ENCODE measurements at places on chromosomes 1 and 21. TPM values are rescaled to one million over a fixed set of nuclear protein-coding genes. Genes with fewer than 3 reads are reported as not detected.

COL6A2 gene
- total RNA-seq = 42.5 TPM

EFNA3 gene
- 0.68 TPM for total RNA-seq

DNA sequence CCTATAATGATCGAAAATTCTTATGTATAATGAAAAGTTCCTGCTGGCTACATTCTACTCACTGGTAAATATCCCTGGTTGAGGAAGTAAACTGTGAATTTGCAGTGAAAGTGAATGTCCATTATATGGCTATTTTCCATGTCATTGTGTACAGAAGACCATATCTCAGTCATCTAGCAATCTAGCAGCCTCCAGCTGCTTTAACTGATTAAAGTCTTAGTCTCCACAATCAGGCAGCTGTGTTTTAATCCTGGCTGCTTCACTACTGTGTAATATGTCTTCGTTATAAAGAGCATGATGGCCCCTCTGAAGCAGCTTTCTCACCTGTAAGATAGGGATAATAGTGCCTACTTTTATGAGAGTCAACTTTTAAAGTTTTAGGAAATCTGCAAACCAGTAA lies 11.4 kb downstream of the CLCA2 start:
- no peak overlapping the region for H3K27ac ChIP-seq
- DNase-seq = no peak
- H3K27me3 ChIP-seq = no peaks in the 10 kb centered on the region

PTGFR gene
- total RNA-seq = 0.13 TPM

DNA sequence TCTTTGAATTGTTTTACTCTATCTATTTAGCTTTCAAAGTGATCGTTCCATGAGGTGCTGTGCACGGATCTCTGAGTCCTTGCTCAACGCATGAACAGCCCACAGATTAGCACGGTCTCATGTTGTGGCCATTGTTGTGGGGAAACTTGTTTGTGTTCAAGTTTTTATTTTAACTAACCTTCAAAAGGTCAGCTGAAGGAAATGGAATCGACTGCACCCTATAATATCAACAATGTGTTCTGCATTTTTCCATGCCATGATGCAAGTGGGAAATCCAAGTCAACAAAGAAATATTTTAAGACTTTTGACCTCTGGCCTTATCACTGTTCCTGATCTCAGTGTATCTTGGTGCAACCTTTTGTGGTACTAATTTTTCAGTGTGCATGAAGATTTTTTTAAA lies 6.1 kb downstream of the SH2D1B start:
- no peaks in the 10 kb centered on the region for H3K36me3 ChIP-seq
- H3K27me3 ChIP-seq = peaks cover 4% of the 10 kb centered on the region
- DNase-seq = no peak
- H3K4me3 ChIP-seq = no peak overlapping the region

FCMR gene
- 520 TPM for total RNA-seq

PDZK1 gene
- total RNA-seq = 0.39 TPM

LMOD1 gene
- 0.29 TPM for total RNA-seq

- H3K4me3 ChIP-seq = peak overlapping the region; percentile 66
- H3K27ac ChIP-seq = peak overlapping the region; percentile 35
- no peaks in the 10 kb centered on the region for H3K27me3 ChIP-seq
- peak; percentile 64 for DNase-seq
- H3K4me1 ChIP-seq = peaks cover 11% of the 10 kb centered on the region
- no peaks in the 10 kb centered on the region for H3K36me3 ChIP-seq
Measured at GRCh38 chr1:201982082-201982622, 296 bp upstream of the RNPEP start.

DNA sequence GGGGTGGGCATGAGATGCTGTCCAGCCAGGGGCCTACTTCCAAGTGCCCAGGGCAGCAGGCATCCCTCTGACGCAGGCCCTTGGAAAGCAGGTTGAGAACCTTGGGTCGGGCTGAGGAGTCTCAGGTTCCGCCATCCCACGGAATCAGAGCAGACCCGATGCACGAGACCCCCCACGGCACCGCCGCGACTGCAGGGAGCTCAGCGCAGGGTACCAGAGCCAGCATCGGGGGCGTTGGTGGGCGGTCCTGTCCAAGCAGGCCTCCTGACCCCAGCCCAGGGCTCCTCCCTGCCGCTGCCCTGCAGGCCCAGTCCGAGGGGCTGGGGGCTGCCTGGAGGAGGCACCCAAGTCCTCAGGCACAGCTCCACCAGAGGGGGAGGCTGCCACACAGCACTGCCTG lies 177.2 kb downstream of the PRDM16 start:
- H3K27ac ChIP-seq = no peak overlapping the region
- H3K4me3 ChIP-seq = no peak overlapping the region
- no peaks in the 10 kb centered on the region for H3K4me1 ChIP-seq
- H3K36me3 ChIP-seq = no peaks in the 10 kb centered on the region

KCNK2 gene
- total RNA-seq = not detected

DNA sequence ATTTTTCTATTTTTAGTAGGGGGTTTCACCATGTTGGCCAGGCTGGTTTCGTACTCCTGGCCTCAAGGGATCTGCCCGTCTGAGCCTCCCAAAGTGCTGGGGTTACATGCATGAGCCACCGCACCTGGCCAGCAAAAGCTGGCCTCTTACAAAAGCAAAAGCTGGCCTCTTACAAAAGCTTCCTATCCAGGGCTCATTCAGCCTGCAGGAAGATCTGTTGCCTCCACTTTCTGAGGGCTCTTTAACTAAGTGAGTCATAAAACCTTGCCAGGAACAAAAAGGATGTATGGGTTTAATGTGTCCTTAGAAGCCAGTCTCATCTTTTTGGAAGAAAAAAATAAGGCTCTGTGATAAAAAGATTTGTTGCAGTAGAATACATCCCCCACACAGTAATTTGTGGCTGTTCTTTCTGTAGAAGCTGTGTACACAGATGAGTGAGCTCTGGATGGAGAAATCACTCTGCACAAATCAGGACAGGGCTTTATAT lies 15.0 kb downstream of the HTR1D start:
- no peaks in the 10 kb centered on the region for H3K36me3 ChIP-seq
- no peak for DNase-seq
- no peak overlapping the region for H3K27ac ChIP-seq
- no peak overlapping the region for H3K4me3 ChIP-seq
- H3K27me3 ChIP-seq = no peaks in the 10 kb centered on the region

GRCh38 chr1:21936366-21937031 lies 611 bp downstream of the HSPG2 start:
- H3K27me3 ChIP-seq = no peaks in the 10 kb centered on the region
- no peaks in the 10 kb centered on the region for H3K36me3 ChIP-seq

GRCh38 chr1:30525971-30526651 lies 197.3 kb downstream of the MATN1 start:
- no peak overlapping the region for H3K4me3 ChIP-seq
- DNase-seq = no peak
- no peaks in the 10 kb centered on the region for H3K4me1 ChIP-seq
- no peak overlapping the region for H3K27ac ChIP-seq

- H3K27me3 ChIP-seq = no peaks in the 10 kb centered on the region
- H3K36me3 ChIP-seq = peaks cover 45% of the 10 kb centered on the region
- H3K4me3 ChIP-seq = no peak overlapping the region
- no peak overlapping the region for H3K27ac ChIP-seq
- no peaks in the 10 kb centered on the region for H3K4me1 ChIP-seq
- DNase-seq = no peak
Measured at GRCh38 chr1:185144233-185144632, 12.5 kb downstream of the TRMT1L start.

GRCh38 chr1:210339500-210339899 lies 10.8 kb downstream of the HHAT start:
- H3K27ac ChIP-seq = no peak overlapping the region
- H3K4me1 ChIP-seq = peaks cover 3% of the 10 kb centered on the region
- no peak for DNase-seq
- no peaks in the 10 kb centered on the region for H3K36me3 ChIP-seq
- no peaks in the 10 kb centered on the region for H3K27me3 ChIP-seq

GRCh38 chr1:44625348-44625747 lies 48.9 kb downstream of the TMEM53 start:
- no peak overlapping the region for H3K4me3 ChIP-seq
- no peak overlapping the region for H3K27ac ChIP-seq
- H3K4me1 ChIP-seq = no peaks in the 10 kb centered on the region
- H3K27me3 ChIP-seq = peaks cover 7% of the 10 kb centered on the region

DNA sequence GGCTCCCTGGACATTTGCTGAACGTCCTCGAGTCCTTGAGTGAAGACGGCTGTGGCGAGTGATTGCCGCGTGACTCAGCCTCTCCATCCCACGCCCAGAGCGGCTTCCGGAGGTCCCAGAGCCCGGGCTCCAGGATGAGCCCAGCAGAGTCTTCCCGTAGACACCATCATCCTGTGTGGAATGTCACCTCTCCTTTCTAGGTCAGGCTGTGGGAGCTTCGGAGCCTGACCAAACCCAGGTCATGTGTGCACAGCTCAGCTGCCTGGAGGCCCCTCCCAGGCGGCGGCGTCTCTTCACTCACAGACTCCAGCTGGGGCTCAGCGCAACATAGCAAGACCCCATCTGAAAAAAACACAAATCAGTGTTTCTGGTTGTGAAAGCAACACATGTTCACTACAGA lies 38.2 kb downstream of the PRKCZ start:
- no peak overlapping the region for H3K4me3 ChIP-seq
- H3K27me3 ChIP-seq = no peaks in the 10 kb centered on the region
- H3K36me3 ChIP-seq = no peaks in the 10 kb centered on the region
- H3K27ac ChIP-seq = no peak overlapping the region

DNA sequence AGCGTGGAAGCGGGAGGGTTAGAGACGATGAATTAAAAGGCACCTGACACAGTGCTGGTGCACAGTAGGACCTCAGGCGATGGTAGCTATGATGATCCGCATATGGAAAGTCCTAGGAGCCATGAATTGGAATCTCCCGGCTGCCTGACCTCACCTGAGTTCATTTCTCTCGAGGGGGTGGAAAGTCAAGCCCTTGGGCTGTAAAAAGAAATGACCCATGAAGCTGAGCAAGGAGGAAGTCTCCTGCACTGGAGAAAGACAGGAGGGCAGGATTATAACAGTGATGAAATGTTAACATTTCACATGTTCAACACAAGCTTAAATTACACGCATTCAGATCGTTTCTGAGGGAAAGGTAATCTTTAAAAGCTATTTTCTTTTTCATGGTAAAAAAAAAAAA lies 481.2 kb downstream of the MATN1 start:
- H3K4me1 ChIP-seq = no peaks in the 10 kb centered on the region
- DNase-seq = no peak
- no peaks in the 10 kb centered on the region for H3K36me3 ChIP-seq
- H3K4me3 ChIP-seq = no peak overlapping the region

- no peak overlapping the region for H3K27ac ChIP-seq
- no peak overlapping the region for H3K4me3 ChIP-seq
- no peak for DNase-seq
- no peaks in the 10 kb centered on the region for H3K4me1 ChIP-seq
Measured at GRCh38 chr1:61914823-61915482, 172.7 kb downstream of the PATJ start.

FMO1 gene
- not detected for total RNA-seq

ZFYVE9 gene
- 9.0 TPM for total RNA-seq

RUNX3 gene
- 142 TPM for total RNA-seq

NUF2 gene
- total RNA-seq = 3.4 TPM

DNA sequence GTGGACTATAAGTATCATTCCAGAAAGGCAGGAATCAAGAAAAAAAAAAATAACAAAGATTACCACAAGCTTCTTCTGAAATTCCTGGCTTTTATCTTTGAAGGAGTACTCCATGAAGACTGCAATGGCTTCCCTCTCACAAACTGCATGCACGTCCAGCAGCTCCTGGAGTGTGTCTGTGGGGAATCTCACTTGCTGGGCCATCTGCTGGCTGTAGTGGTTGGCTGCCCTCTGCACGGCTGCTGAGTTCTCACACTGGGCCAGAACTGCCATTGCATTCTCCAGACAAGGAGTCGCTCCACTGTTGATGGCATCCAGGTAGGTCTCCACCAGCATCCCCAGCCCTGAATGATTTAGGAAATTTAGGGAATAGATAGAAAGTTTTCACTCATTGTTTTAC lies 23.3 kb upstream of the GBP2 start:
- DNase-seq = no peak
- no peaks in the 10 kb centered on the region for H3K27me3 ChIP-seq
- no peak overlapping the region for H3K27ac ChIP-seq
- no peaks in the 10 kb centered on the region for H3K4me1 ChIP-seq

OR14K1 gene
- not detected for total RNA-seq

GRCh38 chr1:77631751-77632150 lies 50.7 kb downstream of the ZZZ3 start:
- DNase-seq = no peak
- no peaks in the 10 kb centered on the region for H3K27me3 ChIP-seq
- H3K27ac ChIP-seq = no peak overlapping the region
- no peak overlapping the region for H3K4me3 ChIP-seq
- H3K36me3 ChIP-seq = peaks cover 3% of the 10 kb centered on the region

CFAP141 gene
- not detected for total RNA-seq

OR2L2 gene
- total RNA-seq = 0.35 TPM

KRTAP11-1 gene
- total RNA-seq = not detected

GRCh38 chr1:170618421-170618820 lies 45.5 kb upstream of the PRRX1 start:
- H3K4me3 ChIP-seq = no peak overlapping the region
- H3K27ac ChIP-seq = no peak overlapping the region
- DNase-seq = no peak

DNA sequence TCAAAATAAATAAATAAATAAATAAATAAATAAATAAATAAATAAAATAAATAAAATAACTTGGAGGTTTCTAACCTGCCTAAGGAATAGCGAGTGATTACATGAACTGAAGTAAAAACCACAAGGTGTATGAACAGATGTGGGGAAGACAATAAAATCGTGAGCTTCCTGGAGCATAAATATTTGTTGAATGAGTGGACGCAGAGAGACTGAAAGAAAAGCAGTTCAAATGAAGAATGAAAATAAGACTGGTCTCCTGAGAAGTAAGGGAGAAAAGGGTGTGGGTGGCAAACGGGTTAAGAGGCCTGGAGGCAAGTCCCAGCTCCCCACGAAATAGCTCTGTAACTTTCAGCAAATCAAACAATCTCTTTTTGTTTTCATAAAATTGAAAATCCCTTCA lies 33.6 kb downstream of the CHML start:
- no peak overlapping the region for H3K27ac ChIP-seq
- H3K27me3 ChIP-seq = no peaks in the 10 kb centered on the region
- no peak for DNase-seq
- no peaks in the 10 kb centered on the region for H3K4me1 ChIP-seq
- H3K4me3 ChIP-seq = no peak overlapping the region

- H3K27ac ChIP-seq = no peak overlapping the region
- H3K4me3 ChIP-seq = no peak overlapping the region
- no peaks in the 10 kb centered on the region for H3K36me3 ChIP-seq
- H3K27me3 ChIP-seq = peaks cover 47% of the 10 kb centered on the region
Measured at GRCh38 chr21:45867671-45868081, 113.9 kb upstream of the COL6A1 start.

GRCh38 chr1:66996018-66996682 lies 57.8 kb downstream of the SLC35D1 start:
- peak; percentile 49 for DNase-seq
- no peaks in the 10 kb centered on the region for H3K4me1 ChIP-seq
- no peak overlapping the region for H3K27ac ChIP-seq
- H3K36me3 ChIP-seq = no peaks in the 10 kb centered on the region
- no peak overlapping the region for H3K4me3 ChIP-seq

All from T-cell (primary cell).